NCI-H446 treated with DMSO at 0.1 percent for 48 hours (cell line): ENCODE measurements at places on chromosomes 2 and 18.

DNA sequence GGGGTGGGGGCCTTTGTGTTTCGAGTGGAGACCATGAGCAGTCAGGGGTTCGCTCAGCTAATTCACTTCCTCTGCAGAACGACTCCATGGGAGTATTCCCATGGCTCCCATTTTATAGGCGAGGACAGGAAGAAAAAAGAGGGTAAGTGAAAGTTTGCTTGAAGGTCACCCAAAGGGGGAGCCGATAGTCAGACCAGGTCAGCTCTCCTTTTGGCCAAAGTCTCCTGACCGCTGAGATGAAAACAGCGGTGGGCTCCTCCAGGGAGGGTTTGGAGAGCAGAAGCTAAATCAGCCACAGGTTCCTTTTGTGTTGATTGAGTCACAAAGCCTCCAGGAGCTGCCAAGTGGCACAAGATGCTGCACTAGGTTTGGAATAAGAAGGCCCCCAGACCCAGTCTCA, 34.1 kb upstream of the CTAGE1 start:
- no peak for DNase-seq

- DNase-seq = no peak
Measured at GRCh38 chr2:24717263-24717951, 75.8 kb downstream of the PTRHD1 start.

DNA sequence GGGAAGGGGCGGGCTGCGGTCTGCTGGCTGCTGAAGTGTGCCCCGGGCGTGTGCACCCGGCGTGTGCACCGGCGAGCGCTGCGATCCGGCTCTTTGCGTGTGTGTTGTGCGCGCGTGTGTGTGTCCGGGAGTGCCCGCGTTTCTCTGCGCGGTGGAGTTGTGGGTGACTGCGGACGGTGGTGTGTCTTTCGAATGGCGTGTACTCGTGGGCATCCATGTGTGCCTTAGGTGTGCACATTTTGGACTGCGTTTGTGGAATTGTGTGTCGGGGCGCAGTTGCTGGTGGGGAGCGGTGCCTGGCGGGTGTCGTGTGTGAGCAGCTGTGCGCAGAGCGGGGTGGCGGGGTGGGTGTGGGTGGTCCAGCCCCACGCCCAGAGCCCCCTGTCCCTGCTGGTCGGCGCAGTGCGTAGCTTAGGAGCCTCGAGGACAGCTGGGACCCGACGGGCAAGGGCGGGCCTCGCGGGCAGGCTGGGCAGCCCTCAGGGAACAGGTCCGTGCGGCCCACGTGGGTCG, 533 bp downstream of the HPCAL1 start:
- no peak for DNase-seq

- no peak for DNase-seq
Measured at GRCh38 chr2:38010995-38011394, 65.0 kb downstream of the CYP1B1 start.

DNA sequence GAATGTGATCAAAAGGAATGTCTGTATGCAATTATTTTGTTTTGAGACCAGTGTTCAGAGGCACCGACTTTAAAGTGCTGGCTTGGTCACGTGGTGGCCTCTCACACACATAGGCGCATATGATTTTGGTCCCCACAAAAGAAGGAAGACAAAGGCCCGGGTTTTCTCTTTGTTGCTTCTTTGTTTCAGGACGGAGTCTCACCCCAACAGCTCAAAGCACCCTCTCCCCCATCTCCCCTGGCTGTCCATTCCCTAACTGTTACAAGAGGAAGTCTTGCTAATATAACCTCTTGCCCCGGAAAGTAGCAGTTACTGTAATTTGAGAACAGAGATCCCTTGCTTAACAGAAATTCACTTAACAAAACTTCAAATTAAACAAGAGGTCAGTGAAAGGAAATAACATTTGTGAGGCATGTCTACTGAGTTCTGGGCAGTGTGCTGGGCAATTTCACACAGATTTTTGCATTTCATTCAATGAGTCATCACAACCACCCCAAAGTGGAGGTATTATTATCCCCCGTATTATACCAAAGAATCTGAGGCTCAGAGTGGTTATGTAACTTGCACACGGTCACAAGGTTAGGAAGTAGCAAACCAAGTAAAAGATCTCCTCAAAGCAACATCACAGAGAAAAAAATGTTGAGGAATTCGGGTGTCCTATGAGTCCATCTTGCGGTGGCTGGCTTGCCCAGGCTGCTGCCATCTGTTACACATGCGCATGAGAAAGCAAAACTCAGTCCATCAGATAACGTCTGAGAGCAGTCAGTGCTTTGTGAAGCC, 75.8 kb downstream of the SDC1 start:
- DNase-seq = no peak

DNA sequence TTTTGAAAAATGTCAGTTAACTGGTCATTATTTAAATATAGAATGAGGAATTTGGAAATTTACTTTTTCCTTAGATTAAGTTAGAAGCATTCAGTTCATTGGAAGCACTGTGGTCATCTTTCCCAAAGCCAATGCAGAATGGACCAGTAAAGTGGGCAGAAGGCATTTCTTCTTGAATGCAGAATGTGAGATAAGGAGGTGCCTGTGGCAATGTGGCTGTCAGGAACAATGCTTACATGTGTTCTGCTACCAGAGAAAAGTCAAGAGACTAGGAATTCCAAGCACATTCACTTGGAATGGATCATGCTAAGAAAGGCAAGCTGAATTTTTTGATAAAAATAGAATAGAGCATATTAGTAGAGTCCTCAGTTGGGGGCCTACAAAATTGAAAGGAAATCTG, 295.0 kb upstream of the KCNH7 start:
- DNase-seq = no peak

DNA sequence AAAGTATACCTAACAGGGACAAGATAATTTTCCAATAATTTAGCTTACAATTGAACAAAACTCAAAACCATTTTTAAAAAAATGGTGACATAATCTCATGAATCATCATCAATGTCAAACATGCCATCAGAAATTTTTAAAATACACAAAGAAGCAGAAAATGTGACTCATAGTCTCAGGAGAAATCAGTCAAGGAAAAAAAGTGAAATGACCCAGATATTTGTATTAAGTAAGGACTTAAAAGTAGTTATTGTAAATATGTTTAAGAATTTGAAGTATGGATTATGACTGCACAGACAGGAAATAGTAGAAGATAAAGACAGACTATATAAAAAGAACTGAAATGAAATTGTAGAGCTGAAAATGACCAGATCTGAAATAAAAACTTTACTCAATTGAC, 473.9 kb upstream of the SYT4 start:
- DNase-seq = no peak

GRCh38 chr18:8081872-8082553, 514.9 kb downstream of the PTPRM start:
- DNase-seq = no peak

- DNase-seq = peak; percentile 63
Measured at GRCh38 chr2:36663851-36664695, 32.4 kb upstream of the VIT start.

- no peak for DNase-seq
Measured at GRCh38 chr18:44870631-44871502, 190.2 kb downstream of the SETBP1 start.

- DNase-seq = no peak
Measured at GRCh38 chr2:19020144-19021099, 338.0 kb downstream of the OSR1 start.

DNA sequence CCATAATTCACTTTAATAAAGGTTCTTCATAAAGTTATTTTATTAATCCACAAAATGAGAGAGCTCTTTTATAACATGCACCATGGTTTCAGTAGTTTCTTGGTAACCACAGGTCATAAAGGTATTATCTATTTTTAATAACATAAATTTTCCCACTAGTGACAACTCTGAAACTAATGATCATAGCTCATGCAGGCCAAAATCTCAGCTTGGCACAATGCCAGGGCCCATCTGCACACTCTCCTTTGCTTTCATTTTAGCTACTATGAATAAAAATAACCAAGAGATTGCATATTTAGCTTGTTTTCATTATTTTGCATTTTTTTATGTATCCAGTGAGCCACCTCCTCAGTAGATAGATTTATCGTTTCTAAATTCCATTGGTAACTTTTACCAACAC, 691.8 kb upstream of the CHAC2 start:
- DNase-seq = peak; percentile 31

DNA sequence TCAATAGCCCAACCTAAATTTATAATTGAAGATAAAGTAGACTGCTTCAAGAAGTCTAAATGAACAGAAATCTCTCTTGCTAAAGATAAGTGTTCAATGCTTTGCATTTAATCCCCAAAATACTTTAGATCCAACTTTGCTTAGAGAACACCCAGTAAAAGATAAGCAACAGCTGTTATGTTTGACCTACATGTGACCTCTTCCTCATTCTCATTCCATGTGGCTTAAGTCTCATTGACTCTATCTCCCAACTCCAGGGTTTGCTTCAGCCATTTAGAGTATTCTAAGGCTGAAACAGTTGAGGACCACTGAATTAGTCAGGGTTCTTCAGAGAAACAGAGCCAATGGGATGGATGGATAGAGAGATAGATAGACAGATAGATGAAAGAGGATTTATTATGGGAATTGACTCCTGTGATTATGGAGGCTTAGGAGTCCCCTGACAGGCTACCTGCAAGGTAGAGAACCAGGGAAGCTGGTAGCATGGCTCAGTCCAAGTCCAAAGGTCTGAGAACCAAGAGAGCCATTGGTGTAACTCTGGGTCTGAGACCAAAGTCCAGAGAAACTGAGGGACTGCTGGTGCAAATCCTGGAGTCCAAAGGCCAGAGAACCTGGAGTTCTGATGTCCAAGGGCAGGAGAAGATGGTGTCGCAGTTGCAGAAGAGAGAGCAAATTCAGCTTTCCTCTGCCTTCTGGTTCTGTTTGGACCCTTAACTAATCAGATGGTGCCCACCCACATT, 32.1 kb downstream of the CRYGD start:
- DNase-seq = no peak

DNA sequence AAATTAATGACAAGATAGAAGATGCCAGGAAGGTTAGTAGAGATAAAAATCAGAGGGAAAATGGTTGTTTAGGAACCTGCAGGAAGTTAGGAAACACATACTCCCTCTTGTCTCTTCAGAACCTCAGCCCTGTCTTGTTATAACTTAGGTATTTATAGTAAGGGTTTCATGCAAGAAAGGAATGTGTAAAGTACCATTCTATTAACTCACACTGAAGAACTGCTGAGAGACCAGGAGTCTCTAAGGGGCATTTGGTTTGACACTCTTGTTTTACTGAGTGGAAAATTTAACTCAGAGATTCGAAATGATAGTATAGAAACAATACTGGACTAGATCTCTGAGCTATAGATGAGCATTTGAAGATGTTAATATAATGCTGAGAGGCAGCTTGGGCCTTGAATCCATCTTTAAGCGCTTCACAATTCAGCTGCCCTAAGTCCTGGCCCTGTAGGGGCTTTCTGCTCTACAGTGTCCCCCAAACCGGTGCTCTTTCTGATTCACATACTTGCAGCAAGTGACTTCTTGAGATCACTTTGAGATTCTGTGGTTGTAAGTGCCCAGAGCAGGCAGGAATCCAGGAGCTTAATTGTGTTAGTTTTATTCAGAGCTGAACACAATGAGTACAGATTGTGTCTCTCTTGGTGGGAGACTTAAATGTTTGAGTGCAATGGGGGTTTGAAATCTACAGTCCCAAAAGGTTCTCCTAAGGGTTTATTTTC, 235.0 kb upstream of the RGPD4 start:
- DNase-seq = no peak

DNA sequence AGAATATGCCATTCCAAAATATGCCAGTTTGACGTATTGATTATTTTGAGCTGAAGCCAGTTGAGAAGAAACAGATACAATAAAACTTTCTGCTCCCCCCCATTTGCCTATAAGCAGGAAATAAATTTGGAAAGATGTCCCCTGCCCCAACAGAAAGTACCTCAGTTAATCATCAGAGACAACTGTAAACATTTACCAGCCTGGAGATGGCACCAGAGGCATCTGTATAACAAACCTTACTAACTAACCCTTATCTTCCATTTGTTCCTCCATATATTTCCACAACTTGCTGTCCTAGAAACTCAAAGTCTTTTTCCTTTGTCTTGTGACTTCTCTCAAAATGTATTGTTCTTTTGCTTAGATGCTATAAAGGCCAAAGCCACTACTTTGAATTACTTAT, 93.8 kb downstream of the AKAIN1 start:
- no peak for DNase-seq

DNA sequence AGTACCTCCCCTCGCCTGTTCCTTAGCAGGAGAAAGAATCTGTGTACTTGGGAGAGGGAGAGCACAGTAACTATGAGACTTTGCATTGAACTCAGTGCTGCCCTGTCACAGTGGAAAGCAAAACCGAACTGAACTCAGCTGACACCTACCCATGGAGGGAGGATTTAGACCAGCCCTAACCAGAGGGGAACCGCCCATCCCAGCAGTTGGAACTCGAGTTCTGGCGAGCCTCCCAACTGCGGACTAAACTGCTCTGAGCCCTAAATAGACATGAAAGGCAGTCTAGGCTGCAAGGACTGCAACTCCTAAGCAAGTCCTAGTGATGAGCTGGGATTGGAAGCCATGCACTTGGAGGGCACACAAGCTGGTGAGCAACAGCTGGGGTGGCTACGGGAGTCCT, 110.4 kb downstream of the GRB14 start:
- no peak for DNase-seq

- no peak for DNase-seq
Measured at GRCh38 chr18:44133483-44133882, 547.2 kb upstream of the SETBP1 start.

DNA sequence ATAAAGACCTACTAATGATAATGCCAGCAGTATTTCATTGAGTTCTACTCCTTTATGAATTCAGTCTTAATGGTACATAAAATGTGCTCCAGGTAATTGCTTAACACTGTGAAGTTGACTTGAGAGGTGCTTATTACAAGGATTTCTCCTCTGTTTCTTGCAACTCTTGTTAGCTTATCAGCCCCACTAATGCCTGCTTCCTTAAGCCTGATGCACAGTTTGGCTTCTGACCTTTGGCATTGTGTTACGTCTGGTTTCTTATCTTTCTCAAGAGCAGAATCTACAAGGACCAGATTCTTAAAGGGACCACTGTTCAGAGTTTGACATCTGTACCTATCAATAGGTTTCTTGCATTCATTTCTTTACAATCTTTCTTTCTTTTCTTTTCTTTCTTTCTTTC, 223.9 kb upstream of the CWC22 start:
- no peak for DNase-seq

GRCh38 chr2:19670303-19670702, 231.5 kb downstream of the TTC32 start:
- DNase-seq = no peak
